ENCODE measurements at places on chromosomes 7 and 10.

DNA sequence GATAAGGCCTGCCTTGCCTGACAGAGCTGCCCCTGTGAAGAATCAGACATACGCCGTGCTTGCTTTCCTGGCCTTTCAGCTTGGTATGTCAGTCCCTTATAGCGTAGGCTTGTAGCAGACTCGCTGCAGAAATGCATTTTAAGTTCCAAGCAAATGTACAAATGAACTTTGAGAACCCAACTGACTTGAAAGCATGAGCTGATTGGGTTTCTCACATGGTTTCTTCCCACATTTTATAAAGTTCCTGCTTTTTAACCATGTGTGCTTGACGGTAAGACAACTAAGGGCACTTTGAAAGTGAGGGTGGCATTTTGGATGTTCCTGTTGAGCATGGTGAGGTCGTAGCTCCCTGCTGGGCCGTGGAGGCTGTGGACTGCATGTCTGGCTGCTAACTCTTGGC lies 62.6 kb downstream of the CCNY start:
- no peak for DNase-seq

- DNase-seq, result no peak
These were observed 114.0 kb downstream of the ST7 start for GRCh38 chr7:117067340-117067739.

DNA sequence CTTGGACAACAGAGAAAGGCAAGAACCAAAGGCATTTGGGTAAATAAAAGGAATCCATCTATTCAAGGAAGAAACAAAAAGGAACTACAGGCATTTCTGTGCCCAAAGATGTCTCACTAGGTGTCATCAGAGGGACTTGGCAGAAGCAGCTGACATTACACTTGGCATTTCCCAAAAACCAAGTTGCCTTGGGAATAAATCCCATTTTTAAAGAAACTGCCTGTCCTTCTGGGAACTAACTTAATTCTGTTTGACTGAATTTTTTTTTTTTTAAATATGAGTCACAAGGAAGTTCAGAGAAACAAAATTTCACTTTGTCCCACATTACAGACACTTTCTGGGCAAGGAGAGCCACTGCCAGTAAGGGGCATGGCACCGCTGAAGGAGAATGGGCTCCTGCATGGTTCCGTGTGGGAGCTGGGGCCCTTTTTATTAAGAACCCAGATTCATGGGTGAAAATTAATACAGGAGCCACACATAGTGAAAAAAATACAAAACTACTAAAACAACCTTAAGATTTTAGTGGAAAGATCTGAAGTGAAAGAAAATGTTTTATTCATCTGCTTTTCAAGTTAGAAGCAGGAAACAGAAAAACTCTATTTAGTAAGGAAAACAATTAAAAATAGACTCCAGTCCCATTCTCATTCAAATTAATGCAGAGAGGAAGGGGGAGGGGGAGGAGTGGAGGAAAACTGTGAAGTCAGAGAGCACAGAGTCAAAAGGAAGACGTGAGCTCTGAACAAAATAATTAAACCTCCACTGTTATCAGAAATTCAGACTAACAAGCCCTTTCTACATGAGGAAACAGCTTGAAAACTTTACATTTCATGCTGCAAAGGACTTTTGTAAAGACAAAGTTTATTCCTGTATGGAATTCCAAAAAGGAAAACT lies 118.4 kb upstream of the PDLIM1 start:
- no peak for DNase-seq

GRCh38 chr7:45160417-45160881 lies 2.9 kb downstream of the RAMP3 start:
- DNase-seq, result no peak

GRCh38 chr10:91636892-91637291 lies 4.0 kb upstream of the PPP1R3C start:
- DNase-seq, result no peak

DNA sequence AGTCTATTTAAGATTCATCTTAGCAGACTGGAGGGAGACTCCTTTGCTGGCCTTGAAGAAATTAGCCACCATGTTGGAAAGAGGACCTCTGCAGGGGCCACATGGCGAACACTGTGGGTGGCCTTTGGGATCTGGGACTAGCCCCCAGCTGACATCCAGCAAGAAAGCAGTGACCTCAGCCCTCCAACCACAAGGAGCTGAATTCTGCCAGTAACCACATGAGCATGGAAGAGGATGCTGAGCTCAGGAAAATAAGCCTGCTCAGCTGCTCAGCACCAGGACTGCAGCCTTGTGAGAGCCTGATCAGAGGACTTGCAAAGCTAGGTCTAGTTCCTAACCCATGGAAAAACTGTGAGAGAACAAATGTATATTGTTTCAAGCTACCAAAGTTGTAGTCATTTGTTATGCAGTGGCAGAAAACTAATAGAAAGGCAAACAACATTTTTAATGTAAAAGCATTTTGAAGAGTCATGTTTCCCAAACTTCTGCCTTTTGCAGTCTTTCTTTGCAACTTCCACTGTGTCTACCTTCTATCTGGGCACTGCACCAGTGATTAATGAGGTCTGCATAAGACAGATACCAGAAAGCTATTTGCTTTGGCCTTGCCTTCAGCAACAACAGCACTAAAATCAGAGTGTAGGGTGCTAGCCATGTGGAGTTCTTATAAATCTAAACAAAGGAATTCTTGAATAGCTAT lies 183.7 kb downstream of the FGFR2 start:
- no peak for DNase-seq

- DNase-seq, result no peak
These were observed 116.9 kb upstream of the CHST15 start for GRCh38 chr10:124210263-124210662.

GRCh38 chr10:97708976-97709946 lies 4.3 kb upstream of the MARVELD1 start:
- peak; percentile 69 for DNase-seq

DNA sequence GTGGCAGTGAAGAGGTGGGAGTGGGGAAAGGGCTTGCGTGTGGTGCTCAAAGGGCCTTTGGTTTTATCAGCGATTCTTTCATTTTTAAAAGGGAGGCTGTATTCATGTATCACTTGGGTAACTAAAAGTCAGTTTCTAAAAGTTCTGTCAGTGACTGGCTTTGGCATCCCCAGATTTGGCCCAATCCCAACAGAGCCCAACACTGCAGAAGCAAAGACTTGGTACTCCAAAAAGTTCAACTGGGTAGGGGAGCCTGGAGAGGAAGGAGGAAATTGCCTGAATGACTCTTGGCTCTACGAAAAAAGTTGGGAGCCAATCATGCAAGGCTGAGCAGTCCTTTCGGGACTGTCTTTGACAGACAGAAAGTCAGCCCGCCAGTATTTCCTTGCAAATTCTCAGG lies 54.5 kb upstream of the COL13A1 start:
- DNase-seq, result no peak

All from HT1080 (cell line).